ENCODE measurements at places on chromosomes 16 and 17.

- no peak for DNase-seq
These were observed 12.3 kb downstream of the XYLT2 start for GRCh38 chr17:50358177-50358576.

- DNase-seq = no peak
These were observed 138.4 kb downstream of the PRKCB start for GRCh38 chr16:23974223-23974622.

DNA sequence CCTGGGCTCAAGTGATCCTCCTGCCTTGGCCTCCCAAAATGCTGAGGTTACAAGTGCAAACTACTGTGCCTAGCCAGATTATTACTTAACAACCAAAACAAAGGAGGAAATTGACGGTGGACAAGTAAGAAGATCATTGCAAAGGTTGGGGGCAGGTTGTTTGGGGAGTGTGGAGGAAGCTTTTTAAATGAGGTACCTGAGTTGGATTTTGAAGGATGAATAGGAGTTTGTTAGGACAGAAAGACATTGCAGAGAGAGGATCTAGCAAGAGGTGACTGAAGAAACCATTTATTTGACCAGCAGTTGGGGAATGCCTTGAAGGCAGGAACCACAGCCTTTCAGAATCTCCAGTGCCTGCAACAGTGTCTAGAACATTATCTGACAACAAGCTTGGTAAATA is 51.3 kb downstream of the ABCC1 start:
- DNase-seq = no peak

DNA sequence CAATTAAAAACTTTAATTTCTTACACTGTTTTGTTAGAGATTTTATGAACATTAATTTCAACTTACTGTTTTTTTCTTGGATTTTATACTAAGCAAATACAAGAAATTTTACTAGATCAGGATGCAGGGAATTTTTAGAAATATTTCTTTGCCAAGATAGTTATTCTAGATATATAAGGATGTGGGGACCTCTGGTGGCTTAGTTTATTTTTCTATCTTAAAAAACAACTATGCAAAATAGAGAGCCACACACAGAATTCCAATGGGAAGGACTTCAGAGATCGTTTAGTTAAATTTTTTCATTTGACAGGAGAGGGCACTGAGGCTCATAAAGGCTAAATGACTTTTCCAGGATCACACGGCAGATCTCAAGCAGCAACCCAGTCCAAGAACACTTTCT is 23.0 kb upstream of the CAPNS2 start:
- DNase-seq = no peak

GRCh38 chr16:49723310-49723709 is 132.6 kb downstream of the ZNF423 start:
- DNase-seq = no peak

DNA sequence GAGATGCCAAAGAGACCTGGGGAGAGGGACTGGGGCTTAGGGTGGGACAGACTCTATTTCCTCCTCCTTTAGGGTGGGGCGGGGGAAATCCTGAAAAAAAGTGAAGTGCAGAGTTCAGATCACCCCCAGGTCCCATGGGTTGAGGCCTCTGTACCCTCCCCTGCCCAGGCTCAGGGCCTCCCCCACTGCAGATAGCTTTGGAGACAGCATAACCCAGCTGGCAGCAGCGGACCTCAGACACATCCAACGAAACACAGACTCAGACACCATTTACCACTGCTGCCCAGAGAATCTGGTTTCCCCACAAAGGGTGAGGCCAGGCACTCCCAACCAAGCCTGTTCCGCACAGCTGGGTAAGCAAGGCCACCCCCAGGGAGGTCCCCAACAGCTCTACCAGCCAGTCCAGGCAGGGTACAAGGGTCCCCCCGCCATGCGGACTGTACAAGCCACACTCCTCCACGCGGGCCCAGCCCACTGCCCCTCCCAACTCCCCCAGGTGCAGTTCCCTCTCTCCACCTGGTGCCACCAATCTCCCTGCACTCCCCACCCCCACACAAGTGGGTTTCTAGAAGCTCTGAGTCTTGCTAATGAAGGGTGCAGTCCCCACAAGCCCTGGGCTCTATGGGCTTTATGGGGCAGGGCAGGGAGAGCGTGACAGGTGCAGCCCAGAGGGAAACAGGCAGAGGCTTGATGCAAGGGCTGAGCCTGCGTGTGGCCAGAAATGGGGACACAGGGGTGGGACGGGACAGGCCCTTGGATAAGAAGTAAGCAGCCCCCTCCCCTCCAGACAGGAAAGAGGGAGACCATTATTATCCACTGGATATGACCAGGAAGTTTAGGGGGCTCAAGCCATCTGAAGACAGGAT is 8.9 kb downstream of the RHBDF2 start:
- DNase-seq = peak; percentile 47

- DNase-seq = no peak
These were observed 1.3 kb upstream of the GSG1L start for GRCh38 chr16:28064706-28065249.

DNA sequence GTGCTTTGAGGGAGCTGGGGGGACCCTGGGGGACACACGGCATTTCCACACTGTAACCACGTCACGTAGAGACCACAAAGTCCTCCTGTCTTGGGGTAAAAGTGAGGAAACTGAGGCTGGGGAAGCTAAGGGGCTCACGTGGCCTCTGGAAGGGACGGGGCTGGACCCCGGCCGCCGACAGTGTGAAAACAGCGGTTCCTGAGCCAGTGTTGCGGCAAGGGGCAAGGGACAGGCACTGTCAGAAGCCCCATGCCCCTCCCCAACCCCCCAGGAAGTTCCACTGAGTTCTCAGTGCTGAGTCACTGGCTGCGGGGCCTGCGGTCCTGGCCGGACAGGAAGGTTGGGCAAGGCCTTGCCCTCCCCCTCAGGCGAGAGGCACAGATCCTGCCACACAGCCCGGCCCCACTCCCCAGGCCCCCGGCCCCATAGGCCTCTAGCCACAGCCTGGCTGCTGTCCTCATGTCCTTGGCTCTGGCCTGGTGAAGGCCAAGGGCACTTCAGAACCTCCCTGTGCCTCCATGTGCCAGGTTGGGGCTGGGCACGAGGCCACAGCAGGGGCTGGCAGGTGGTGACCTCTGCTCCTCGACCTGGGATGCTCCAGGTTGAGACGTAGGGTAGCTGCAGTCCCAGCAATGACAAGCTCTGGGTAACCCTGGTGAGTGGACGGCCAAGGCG is 5.0 kb upstream of the CCDC57 start:
- no peak for DNase-seq

DNA sequence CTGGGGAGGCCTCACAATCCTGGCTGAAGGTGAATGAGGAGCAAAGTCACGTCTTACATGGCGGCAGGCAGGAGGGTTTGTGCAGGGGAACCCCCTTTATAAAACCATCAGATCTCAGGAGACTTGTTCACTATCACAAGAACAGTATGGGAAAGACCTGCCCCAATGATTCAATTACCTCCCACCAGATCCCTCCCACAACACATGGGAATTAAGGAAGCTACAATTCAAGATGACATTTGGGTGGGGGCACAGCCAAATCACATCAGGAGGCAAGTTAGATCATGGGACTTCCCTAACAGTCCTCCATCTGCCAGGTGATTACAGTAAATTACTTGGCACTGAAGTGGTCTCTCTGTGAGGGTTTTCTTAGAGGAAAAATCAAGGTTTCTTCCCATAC is 5.3 kb downstream of the TMEM114 start:
- no peak for DNase-seq

GRCh38 chr17:9645851-9646545 is 681 bp downstream of the USP43 start:
- peak; percentile 47 for DNase-seq

GRCh38 chr16:79899716-79900115 is 299.2 kb upstream of the MAF start:
- no peak for DNase-seq

- DNase-seq = peak; percentile 62
These were observed 23.3 kb downstream of the TBCD start for GRCh38 chr17:82775001-82775823.

- no peak for DNase-seq
These were observed 31.7 kb downstream of the ZFPM1 start for GRCh38 chr16:88484505-88485365.

- DNase-seq = no peak
These were observed 426.7 kb upstream of the CDH8 start for GRCh38 chr16:62462971-62463370.

- no peak for DNase-seq
These were observed 127.7 kb downstream of the NTN1 start for GRCh38 chr17:9148905-9149525.

DNA sequence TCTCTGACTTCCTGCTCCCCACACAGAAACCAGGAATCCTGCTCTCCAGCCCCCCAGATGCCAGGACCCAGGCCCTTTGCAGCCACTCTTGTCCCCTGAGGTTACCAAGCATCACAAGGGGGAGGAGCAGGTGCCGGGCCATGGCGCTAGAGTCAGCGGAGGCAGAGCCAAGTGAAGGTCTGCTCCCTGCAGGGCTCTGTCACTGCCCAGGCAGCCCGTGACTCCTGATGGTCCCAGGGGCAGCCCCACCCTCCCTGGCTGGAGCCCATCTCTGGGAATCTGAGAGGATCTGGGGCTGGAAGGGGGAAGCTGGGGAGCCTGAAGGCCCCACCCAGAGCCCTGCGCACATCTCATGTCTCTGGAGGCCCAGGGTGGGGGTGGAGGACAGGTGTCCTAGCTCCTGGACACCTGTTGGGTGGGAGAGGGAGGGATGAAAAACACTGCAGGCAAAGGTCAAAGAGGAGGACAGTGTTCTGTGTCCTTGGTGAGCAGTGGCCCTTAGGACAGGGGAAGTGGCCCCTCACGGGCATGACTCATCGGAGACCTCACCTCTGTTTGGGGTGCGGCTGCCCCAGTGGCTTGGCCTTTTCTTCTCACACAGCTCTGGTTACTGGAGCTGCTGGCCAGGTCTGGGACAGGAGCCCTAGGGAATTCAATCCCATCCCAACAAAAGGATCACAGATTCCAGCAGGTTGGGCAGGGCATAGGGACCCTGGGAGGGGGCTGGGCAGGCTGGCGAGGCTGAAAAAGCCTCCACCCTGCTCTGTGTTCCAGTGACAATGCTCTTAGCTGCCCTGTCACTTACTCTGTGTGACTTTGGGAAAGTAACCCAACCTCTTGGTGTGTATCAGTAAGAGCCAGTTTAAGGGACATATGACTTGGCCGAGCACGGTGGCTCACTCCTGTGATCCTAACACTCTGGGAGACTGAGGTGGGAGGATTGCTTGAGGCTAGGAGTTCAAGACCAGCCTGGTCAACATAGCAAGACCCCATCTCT is at the start of gene PRSS36:
TSS of gene PRSS36 (minus strand) at position 173 of the 997 bp plus-strand sequence. CDS start at position 142, 31 bp downstream.
- no peak for DNase-seq

- DNase-seq = no peak
These were observed 102.8 kb upstream of the PLCG2 start for GRCh38 chr16:81676066-81676882.

GRCh38 chr17:79192503-79193351 is 118.1 kb downstream of the ENGASE start:
- peak; percentile 43 for DNase-seq

DNA sequence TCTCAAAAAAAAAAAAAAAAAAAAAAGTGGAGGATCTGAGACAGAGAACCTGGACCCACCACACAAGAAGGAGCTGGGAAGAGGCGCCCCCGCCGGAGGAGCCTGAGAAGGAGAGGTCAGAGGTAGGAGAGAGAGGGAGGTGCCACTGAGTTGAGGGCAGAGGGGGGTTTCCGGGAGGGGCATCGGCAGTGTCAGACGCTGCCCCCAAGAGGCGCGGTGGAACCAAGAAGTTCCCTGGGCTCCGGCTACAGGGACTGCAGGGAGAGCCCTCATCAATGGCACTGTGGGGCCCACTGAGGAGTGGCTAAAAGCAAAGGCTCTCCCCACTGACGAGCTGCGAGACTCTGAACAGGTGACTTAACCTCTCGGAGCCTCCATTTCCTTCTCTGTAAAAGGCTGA is 4.2 kb downstream of the CCDC42 start:
- peak; percentile 64 for DNase-seq

DNA sequence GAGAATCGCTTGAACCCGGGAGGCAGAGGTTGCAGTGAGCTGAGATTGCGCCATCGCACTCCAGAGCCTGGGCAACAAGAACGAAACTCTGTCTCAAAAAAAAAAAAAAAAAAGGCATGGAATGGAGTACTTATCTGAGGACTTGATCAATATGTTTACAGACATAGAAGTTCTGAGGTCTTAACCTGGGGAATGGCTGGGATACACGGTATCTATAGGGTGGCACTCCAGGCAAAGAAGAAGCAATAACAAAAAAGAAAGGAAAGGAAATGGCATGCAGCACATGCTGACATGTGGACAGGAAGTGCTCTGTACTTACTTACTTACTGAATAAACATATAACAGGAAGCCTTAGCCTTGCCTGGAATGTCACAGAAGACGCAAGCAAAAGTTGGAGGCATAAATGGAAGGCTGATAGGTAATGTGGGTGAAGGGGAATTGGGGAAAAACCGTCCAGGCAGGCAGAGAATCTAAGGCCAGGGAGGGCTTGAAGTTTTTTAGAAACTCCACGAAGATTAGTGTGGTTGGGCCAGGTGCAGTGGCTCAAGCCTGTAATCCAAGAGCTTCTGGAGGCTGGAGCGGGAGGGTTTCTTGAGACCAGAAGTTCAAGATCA is 10.1 kb upstream of the SPOP start:
- peak; percentile 62 for DNase-seq

GRCh38 chr17:14149751-14150150 is 80.4 kb downstream of the COX10 start:
- DNase-seq = no peak

- DNase-seq = no peak
These were observed 12.6 kb downstream of the C1QTNF1 start for GRCh38 chr17:79036596-79036995.

- DNase-seq = no peak
These were observed 1.8 kb downstream of the KIFC3 start for GRCh38 chr16:57800200-57801097.

DNA sequence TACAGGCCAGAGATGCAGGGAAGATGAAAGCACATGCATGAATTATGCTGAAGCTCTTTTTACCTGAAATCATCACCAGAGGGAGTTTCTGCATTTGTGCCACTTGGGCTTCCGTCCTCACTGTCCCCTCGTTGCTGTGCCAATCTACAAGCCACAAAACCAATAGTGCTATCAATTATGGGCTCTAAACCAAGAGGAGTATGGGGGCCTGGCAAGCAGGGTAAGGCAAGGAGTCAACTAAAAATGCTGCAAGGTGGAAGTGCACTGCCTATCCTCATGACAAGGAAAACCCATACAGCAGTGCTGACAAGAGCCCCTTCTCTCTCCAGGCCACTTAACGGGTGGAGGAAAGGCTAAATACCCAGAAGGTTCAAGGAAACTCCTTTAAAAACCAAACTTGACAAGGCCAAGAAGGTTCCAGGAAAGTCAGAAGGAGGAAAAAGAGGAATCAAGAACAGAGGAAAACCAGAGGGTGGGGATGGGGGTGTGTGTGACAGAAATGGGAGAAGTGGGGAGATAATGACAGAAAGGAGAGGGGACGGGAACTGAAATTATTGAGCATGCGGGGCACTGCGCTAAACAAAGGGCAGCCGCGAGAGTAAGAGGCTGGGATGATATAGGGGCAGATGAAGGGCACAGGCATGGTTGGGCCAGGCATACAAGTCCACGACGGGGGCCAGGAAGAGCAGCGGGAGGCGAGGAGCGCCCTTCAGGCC is 674 bp downstream of the C17orf75 start:
- DNase-seq = peak; percentile 64

DNA sequence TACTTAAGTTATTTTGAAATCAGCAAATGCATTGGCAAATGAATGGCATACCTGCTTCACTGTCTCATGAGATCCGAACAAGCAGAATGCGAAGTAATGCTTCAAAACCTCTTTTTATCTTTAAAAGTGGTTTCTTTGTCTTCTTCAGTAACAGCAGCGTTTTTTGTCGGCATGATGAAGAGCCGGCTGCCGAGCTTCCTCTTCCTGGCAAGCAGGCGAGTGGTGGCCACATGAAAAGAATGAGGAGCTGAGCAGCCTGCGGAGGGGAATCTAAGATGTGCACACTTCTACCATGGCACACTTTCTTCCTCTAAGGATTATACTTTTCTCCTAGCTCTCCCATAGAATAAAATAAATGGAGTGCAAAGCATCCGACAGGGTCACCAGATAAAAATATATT is 42.4 kb upstream of the AKTIP start:
- DNase-seq = no peak

Measured in activated T-cell treated with anti-CD3 and anti-CD28 coated beads, Interleukin-2, amount 50 U/mL, for 24 hours (primary cell).